ENCODE measurements at places on chromosomes 1 and 21. TPM values are rescaled to one million over a fixed set of nuclear protein-coding genes. Genes with fewer than 3 reads are reported as not detected.
A peak's percentile ranks its signal among the peaks of the same experiment; 100 is the strongest.

- H3K36me3 ChIP-seq = peaks cover 29% of the 10 kb centered on the region
- no peaks in the 10 kb centered on the region for H3K27me3 ChIP-seq
- no peaks in the 10 kb centered on the region for H3K4me1 ChIP-seq
- H3K27ac ChIP-seq = no peak overlapping the region
- no peak overlapping the region for H3K4me3 ChIP-seq
- DNase-seq = no peak
These were observed 100.6 kb upstream of the ACTL8 start for GRCh38 chr1:17654519-17654918.

GRCh38 chr1:38071312-38072256 is 25.0 kb upstream of the POU3F1 start:
- no peak overlapping the region for H3K27ac ChIP-seq
- H3K27me3 ChIP-seq = no peaks in the 10 kb centered on the region
- no peak for DNase-seq

PDPN gene
- 199 TPM for total RNA-seq

- no peak overlapping the region for H3K27ac ChIP-seq
- no peaks in the 10 kb centered on the region for H3K4me1 ChIP-seq
- H3K4me3 ChIP-seq = no peak overlapping the region
- DNase-seq = no peak
These were observed 1557.4 kb downstream of the PLA2G4A start for GRCh38 chr1:188386161-188386560.

UMODL1 gene
- total RNA-seq = not detected

DNA sequence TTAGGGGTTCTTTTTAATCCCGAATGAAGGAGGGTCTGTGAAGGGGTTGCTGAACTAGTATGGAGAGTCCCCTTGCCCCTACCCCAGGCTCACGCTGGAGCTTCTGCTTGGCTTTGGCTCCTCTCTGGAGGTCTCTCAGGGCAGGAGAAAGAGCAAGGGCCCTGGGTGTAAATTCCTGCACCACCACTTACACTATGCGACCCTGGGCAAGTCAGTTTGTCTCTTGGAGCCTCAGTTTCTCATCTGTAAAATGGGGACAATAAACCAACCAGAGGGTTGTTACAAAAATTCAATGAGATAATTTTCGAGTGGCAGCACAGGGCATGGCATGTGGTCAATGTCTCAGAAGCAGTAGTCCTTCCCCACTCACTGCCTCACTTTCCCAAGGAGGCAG is 11.4 kb downstream of the FOXO6 start:
- no peaks in the 10 kb centered on the region for H3K36me3 ChIP-seq
- no peak overlapping the region for H3K4me3 ChIP-seq
- H3K27me3 ChIP-seq = no peaks in the 10 kb centered on the region

- no peak for DNase-seq
- no peak overlapping the region for H3K27ac ChIP-seq
- no peak overlapping the region for H3K4me3 ChIP-seq
- H3K36me3 ChIP-seq = peaks cover 23% of the 10 kb centered on the region
- no peaks in the 10 kb centered on the region for H3K4me1 ChIP-seq
- H3K27me3 ChIP-seq = no peaks in the 10 kb centered on the region
These were observed 69.8 kb upstream of the TTC34 start for GRCh38 chr1:2871246-2871815.

- H3K4me1 ChIP-seq = peaks cover 2% of the 10 kb centered on the region
- DNase-seq = peak; percentile 48
- H3K36me3 ChIP-seq = no peaks in the 10 kb centered on the region
- no peaks in the 10 kb centered on the region for H3K27me3 ChIP-seq
These were observed 60.3 kb downstream of the TMEM53 start for GRCh38 chr1:44613941-44614340.
